ENCODE measurements at places on chromosomes 6 and 20.

GRCh38 chr6:99416226-99416625 is 8.9 kb downstream of the PNISR start:
- DNase-seq = no peak

- DNase-seq = no peak
Observed at GRCh38 chr6:33875141-33875581, 71.4 kb upstream of the MLN start.

GRCh38 chr6:31309641-31310040 is 37.7 kb upstream of the HLA-C start:
- DNase-seq = no peak

- no peak for DNase-seq
Observed at GRCh38 chr6:44472250-44472945, 84.9 kb downstream of the CDC5L start.

- no peak for DNase-seq
Observed at GRCh38 chr6:34272013-34272926, 23.5 kb upstream of the SMIM29 start.

- DNase-seq = no peak
Observed at GRCh38 chr6:116059713-116060571, 749 bp downstream of the FRK start.

DNA sequence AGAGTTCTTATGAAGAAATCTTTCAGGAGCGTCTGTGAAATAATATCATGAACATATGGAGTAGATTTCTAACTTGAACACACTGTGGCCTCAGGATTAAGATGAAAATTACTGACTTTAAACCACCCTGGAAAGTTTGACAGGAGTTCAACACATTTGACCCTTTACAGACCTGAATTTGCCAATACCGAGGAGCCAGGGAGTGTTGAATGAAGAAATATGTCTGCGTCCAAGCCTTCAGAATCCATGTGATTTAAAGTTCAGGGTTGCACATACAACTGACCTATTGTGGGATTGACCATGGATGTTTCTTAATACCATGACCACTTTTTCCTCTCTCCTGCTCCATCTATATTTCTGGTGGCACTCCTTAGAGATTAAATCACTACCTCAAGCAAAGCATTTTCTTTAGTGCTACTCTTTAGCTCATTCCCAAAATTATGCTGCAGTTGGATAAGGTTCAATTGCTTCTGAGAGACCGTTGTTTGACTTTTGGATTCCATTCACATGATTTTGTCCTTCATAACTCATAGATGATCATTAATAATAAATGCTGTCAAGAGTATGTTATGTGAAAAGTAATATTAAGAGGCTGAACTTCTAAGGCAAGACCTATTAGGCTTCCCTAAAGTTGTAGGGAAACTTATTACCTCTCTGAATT is 57.4 kb downstream of the PRL start:
- no peak for DNase-seq

- DNase-seq = no peak
Observed at GRCh38 chr6:87116922-87117321, 22.0 kb upstream of the CGA start.

DNA sequence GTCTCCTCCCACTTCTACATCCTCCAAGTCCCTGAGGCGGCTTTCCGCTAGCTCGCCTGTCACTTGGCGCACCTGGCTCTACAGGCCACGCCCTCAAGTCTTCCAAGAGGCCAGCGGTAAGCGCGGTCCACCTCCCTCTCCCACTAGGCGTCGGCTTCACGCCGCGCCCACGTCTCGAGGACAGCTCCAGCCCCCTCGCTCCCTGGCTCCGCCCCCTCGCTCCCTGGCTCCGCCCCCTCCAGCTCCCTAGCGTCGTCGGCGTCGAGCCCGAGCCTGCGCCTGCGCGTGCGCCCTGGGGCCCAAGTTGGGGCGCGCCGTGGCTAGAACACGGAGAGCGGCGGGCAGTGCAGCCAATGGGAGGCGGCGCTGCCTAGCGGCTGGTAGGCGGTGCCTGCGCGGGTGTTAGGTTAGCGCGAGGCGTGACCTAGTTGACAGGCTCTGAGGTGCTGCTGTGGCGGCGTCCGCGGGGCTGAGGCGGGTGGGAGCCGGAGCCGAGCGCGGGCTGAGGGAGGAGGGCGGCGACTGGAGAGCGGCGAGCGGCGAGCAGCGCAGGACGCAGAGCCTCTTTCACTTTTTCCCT is at the start of gene MACROD2:
MACROD2 (plus strand) TSS at position 431 of the 580 bp plus-strand sequence.
- no peak for DNase-seq

DNA sequence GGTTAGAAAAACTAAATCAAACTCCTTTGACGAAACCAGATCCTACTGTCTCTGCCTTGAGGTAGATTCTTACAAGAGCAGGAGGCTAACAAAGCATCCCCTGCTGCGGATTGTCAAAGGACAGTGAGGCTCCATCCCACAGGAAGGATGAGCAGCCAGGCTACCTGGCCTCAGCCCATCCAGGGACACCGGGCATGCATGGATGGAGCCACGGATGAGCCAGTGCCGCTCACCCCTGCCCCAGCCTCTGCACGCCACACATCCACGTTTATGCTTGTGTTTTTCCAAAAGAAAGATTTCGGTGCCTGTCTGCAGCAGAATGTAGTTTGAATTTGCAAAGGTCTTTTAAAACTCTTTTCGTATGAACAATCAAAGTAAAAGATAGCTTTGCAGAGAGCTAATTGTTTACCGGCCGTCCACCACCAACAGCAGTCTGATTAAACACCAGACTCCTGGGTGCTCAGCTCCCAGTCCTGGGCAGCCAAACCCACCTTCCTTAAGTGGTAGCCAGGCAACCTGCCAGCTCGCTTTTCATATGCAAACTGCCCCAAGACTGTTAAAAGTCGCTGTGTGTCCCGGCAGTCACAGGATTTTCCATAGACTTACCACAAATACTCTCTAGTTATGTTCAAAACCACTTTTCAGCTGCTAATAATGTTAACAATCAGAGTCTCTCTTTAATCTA is 999 bp downstream of the THBS2 start:
- DNase-seq = no peak

- no peak for DNase-seq
Observed at GRCh38 chr6:33683576-33684427, 27.7 kb downstream of the UQCC2 start.

GRCh38 chr6:33599413-33599938 is 19.4 kb upstream of the BAK1 start:
- DNase-seq = no peak

GRCh38 chr6:10556589-10556988 is 35.4 kb downstream of the GCNT2 start:
- no peak for DNase-seq

DNA sequence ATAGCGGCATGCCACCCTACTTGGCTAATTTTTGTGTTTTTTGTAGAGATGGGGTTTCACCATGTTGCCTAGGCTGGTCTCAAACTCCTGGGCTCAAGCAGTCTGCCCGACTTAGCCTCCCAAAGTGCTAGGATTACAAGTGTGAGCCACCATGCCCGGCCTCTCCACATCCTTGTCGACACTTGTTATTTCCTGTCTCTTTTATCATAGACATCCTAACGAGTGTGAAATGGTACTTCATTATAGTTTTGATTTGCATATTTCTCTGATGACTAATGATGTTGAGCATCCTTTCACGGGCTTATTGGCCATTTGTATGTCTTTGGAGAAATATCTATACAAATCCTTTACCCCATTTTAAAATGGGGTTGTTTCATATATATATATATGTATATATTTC is 39.0 kb upstream of the ASXL1 start:
- no peak for DNase-seq

DNA sequence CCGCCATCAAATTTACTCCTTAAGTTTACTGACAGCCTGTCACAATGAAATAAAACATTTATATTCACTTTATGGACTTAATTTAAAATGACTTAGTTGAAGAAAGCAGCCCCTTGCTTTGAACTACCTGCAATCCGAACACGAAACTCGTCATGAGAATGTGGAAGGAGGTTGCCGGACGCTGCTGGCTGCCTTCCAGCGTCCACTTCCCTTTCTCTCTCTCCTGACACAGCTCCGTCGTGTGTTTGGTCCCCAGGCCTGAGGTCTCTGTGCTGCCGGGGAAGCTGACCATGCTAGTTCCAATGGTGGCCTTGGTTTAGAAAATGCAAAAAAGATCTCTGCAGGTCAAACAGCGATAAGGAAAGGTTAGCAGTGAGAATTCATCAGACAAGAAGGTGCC is 519.7 kb downstream of the CDH26 start:
- no peak for DNase-seq

- DNase-seq = no peak
Observed at GRCh38 chr6:97100696-97101095, 176.2 kb downstream of the KLHL32 start.

DNA sequence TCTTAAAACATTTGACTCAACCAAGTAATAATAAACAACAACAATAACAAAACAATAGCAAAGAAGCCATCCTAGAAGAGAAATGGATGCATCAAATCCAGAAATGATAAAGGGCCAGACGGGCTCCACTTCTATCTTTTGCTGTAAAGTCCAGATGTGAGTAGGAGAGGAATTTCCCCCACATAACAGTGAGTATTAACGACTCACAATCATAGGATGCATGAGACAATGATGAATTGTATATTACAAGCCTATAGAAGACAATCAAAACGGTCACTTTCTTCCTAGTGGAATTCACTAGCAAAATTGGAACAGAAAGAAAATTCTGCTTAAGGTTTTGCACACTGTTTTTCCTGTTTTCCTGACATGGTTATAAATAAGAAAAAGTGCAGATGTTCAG is 97.0 kb upstream of the PREP start:
- no peak for DNase-seq

DNA sequence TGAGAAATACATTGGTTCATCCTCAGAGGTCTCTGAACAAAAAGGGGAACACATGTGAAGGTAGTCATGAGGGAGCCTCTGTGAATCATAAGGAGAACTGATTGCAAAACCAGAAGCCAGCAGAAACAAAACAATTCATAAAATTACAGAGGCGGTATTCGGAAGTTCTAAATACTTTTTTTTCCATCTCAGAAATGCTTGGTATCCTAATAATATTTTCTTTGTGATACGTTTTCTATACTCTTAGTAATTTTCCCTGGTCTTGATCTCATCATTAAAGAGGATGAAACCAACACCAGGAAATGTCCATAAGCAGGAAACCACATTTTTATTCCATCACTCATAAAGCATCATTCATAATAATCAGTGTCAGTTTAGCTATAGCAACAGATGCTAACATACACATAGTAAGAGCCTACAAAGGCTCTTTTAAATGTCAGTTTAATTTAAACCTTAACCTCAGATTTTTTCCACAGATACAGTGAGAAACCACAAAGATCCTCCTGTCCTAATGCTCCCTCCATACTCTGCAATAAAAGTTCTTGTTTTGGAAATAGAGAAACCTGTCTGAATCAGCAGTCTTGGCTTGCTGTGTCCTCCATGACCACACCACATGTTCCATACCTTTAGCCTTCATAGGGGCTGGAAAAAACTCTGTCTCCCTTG is 29.2 kb downstream of the SGK1 start:
- DNase-seq = no peak

GRCh38 chr6:51049983-51050877 is 231.6 kb downstream of the TFAP2B start:
- no peak for DNase-seq

DNA sequence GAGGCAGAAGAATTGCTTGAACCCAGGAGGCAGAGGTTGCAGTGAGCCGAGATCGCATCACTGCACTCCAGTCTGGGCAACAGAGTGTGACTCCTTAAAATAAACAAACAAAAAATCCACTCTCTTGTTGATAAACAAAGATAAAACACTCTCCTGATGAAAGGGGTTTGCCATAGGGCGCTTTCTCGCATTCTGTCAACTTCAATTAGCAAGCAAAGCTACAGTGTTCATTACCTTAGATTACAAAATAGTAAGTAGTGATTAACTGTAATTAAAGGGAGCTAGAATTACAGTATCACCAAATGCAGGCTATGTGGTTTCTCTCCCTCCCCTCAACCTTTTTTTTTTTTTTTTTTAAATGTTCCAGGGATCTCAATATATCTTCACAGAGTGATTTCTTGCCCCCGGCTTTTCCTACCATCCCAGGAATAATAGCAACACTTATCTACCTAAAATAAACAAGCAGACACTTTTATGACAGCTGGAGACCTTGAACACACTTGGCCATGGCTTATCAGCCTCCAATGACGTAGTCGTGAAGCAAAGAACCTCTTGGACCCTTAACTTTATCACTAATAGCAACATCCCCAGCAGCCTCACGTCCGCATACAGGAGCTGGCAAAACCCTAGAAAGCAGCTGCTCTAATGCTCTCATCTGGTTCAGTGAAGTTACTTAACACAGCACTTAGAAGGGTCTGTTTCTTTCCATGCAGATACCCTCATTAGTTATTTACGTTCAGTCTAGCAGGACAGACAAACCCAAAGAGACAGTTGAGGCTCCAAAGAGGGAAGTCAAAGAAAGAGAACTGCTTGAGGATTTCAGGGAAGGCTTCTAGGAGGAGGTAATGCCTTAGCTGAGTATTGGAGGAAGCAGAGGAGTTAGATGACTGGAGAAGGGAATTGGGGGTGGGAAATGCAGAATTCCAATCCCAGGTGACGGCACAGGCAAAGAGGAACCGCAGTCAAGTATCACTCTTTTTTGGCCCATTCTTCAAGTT is 37.9 kb upstream of the NEDD9 start:
- DNase-seq = no peak

DNA sequence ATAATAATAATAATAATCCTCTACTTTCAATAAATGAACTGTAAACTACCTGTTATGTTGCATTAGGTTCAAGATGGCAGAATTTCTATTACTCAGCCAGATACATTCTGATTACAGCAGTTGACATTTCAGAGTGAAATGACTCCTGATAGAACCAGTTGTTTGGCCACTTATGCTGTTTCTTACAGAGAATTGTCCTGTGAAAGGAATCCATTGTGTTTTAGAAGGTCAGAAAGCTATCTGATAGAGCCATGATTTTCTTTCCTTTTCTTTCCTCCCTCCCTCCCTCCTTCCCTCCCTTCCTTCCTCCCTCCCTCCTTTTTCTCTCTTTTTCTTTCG is 16.6 kb downstream of the GJA10 start:
- no peak for DNase-seq

DNA sequence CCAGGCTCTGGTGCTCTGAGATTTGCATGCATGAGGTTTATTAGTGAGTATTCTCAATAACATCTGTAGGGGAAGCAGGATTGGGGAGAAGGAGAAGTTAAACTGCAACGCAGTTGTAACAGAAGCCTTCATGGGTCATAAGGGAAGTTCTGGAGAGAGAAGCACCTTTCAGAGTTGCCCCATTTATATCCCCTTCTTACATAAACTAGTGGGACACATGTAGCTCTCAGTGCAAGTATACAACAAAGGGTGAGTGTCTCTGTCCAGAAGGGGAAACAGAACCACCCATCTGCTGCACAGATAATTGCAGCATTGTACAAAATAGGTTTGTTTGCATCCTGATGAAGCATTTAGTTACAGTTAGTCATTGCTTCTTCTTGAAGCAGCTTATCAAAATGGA is 4.3 kb upstream of the ADGB start:
- no peak for DNase-seq

- DNase-seq = no peak
Observed at GRCh38 chr6:36720251-36721141, 22.9 kb downstream of the RAB44 start.

- DNase-seq = no peak
Observed at GRCh38 chr20:48120120-48120519, 334.8 kb upstream of the SULF2 start.

GRCh38 chr6:44980841-44981240 is 347.3 kb upstream of the RUNX2 start:
- no peak for DNase-seq

- no peak for DNase-seq
Observed at GRCh38 chr20:15759594-15759993, 813.7 kb downstream of the KIF16B start.
